Mammary epithelial cell (primary cell): ENCODE measurements at places on chromosomes 1 and 21. TPM values are rescaled to one million over a fixed set of nuclear protein-coding genes. Genes with fewer than 3 reads are reported as not detected.
A peak's percentile ranks its signal among the peaks of the same experiment; 100 is the strongest.

DNA sequence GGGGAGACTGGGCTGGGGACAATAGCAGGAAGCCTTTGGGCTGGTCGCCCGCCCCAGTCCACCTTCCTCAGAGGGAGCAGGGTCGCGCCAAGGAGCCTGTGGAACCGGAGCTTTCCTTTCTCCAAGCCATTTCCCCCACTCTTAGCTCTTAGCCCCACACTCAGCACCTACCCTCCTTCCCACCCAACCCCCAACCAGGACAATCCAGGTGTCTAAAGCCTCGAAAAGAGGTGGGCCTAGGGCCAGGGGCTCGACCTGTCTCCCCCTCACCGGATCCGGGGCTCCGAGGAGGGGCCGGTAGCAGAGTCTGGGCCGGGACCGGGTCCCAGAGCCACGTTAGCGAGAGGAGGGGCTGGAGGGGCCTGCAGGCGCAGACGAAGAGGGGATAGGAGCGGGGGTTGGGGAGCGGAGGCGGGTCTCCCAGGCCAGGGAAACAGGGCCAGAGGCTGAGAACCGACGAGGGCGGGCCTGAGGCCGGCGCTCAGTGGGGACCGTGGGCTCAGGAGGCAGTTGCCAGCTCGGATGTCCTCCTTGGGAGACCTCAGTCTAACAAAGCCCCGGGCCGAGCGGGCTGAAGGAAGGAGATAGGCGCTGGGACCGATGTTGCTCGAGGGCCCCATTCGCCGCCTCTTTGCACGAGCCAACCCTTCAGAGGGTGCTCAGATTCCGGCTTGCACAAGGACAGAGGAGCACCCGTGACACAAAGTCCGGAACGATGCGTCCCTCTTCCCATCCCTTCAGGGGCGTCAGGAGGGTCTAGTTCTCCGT is 943 bp downstream of the SEMA6C start:
- no peak for DNase-seq

GRCh38 chr1:29835406-29835805 is 599.1 kb downstream of the PTPRU start:
- DNase-seq = no peak

DNA sequence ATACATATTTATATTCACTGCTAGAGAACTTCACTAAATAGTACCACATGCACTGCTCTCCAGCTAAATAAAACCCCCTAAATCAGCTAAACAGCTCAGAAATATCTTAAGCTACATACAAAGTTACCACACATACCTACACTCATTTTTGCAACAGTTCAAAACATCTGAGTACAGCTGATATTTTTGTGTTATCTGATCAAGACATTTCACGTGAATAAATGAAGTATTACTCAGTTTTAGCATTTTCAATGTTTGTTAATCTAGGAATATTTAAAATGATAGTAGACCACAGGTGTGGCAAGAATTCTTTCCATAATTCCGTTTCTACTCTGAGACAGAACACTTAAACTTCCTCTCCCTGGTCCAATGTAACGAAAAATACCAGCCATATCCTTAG is 20.8 kb downstream of the EVI5 start:
- no peak for DNase-seq

- no peak for DNase-seq
Observed at GRCh38 chr21:36232641-36233040, 76.0 kb downstream of the DOP1B start.

- no peak for DNase-seq
Observed at GRCh38 chr1:237471956-237472355, 418.8 kb downstream of the ZP4 start.

DNA sequence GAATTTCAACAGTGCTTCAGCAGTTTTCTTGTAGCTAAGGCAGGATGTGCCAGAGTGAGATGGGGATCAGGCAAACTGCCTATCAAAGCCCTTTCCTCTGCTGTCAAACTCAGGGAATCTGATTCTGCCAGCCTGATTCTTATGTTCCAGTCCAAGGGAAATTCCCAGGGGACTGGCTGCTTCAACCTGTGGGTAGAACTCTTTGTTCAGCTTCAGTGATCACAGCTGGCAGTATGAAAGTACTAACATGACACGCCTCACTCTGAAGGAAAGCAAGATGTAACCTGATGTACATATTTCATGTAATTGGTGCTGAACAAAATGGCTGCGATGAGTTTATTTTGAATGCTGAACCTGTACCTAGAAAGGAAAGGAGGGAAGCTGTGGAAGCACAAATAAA is 40.1 kb upstream of the SLC5A9 start:
- peak; percentile 80 for DNase-seq

DNA sequence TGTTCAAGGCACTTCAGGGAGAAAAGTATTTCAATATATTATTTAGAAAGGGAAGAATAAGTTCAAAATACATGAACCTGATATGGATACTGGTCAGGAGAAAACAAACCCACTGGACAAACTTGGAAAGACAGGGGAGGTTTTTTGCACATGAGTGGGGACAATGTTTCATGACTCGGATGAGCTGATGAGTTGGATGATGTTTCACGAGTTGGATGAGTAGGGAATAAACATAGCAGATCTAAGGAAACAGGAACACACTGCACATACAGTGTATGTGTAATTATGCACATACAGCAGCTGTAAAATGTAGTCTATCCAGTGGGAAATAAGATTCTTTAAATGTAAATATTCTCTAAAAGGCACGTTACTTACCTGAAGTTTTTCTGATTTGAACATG is 682.9 kb upstream of the ADAMTS5 start:
- peak; percentile 40 for DNase-seq

GRCh38 chr1:211420389-211420788 is 71.6 kb downstream of the RD3 start:
- peak; percentile 17 for DNase-seq

DNA sequence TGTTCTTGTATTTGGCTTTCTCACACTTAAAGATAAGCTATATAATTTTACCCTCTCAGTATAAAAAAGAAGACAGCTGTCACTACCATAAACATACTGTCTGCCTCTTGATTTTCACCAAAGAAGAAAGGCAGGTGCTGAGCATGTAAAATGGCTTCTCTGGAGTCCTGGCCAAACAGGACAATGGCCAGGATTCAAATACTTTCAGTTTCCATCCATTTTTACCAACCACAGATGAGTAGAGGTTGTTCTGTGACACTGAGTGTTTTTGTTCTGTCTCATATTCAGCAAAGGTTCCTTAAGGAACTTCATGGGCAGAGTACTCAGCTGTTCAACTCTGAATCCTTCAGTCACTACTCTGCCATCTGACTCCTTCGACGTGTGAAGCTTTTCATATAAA is 29.4 kb upstream of the RAB3GAP2 start:
- DNase-seq = no peak

- DNase-seq = peak; percentile 9
Observed at GRCh38 chr21:20999659-21000058, 1.4 kb downstream of the NCAM2 start.

GRCh38 chr1:151944857-151945575 is 35.7 kb upstream of the THEM4 start:
- no peak for DNase-seq

- no peak for DNase-seq
Observed at GRCh38 chr1:56933161-56933560, 32.7 kb downstream of the C8B start.

- no peak for DNase-seq
Observed at GRCh38 chr1:159066108-159066507, 10.5 kb downstream of the AIM2 start.

- DNase-seq = no peak
Observed at GRCh38 chr1:199310708-199311107, 671.9 kb downstream of the PTPRC start.

DNA sequence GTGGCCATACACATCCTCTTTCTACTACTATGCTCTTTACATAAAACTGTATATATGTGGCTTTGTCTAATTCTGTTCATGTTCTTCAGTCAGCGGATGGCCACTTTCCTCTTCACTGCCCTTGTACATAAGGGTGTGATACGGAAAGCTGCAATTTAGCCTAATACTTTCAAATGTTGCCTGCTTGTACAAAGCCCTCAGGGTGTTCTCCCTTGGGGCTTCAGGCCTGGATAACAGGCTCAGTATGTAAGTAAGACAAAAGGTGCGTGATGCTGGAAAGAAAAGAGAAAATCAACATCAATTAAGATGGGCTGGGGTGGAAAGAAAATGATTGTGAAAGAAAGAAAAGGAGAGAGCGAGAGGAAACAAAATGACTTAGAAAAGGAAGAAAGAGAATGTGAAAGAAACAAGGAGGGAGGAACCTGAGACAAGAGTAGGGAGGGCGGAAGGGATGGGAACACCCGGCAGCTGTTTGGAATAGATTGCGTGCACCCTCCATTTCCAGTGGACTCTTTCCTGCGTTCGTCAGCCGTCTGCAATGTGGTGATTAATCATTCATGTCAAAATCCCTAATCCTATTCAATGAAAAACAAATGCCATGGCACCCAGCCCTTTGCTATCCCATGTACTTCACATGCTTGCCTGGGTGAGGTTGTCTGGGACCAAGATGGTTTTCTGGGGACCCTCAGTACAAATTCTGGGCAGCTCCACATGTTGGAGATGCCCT is 553.6 kb downstream of the NUF2 start:
- DNase-seq = no peak

DNA sequence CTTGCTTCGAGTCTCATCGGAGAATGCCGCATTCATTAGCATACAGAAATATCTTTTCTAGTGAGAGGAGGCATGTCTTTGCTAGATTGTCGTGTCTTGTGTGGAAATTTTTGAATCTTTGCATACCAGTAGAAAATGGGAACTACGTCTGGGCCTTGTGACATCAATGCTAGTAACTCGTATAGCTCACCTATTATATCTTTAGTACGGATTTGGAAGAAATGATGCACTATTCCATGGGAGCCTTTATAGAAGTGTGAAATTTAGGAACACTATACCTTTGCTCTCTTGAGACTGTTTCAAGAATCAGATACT is 835 bp downstream of the UHMK1 start:
- peak; percentile 8 for DNase-seq

DNA sequence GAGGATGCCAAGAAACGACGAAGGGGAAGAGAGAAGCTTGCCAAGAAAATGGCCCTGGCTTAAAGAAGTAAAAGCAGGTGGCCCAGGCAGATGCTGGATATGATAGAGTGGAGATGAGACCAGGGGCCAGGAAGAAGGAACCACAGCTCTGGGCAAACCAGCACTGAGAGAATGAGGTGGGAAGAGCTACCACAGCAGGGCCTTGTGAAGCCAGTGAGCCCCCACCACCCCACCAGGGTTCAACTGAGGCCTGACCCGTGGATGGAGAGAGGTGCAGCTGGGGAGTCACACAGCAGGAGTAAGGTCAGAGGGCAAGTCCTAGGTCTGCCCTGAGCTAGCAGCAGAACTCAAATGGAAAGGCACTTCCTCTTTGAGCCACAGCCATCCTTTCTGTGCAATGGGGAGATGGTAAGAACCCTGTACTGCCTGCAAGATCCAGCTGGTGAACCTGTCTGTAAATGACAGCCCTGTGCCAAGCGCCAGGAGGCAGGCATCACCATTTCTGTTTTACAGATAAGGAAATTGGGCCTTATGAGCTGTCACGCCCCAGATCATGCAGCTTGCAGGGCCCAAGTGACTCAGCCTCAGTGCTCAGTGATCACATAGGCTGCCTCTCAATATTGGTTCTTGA is 8.5 kb downstream of the SH3BGRL3 start:
- no peak for DNase-seq

DNA sequence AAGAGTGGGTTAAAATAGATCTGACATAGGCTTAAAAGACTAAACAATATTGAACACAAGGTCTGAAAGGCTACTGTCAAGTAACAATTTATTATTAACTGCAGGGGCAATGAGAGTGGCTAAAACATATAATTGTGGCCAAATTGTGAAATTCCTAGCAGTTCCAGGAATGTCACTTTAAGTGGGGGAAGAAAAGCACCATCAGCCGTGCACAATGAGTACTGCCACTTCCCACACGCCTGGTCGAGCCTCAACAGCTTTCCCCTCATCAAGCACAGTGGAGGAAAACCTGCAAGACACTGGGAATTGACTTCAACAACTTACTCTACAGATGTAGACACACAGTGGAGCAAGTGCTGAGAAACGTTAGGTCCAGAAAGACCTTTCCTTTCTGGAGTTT is 16.4 kb downstream of the TFB2M start:
- no peak for DNase-seq

DNA sequence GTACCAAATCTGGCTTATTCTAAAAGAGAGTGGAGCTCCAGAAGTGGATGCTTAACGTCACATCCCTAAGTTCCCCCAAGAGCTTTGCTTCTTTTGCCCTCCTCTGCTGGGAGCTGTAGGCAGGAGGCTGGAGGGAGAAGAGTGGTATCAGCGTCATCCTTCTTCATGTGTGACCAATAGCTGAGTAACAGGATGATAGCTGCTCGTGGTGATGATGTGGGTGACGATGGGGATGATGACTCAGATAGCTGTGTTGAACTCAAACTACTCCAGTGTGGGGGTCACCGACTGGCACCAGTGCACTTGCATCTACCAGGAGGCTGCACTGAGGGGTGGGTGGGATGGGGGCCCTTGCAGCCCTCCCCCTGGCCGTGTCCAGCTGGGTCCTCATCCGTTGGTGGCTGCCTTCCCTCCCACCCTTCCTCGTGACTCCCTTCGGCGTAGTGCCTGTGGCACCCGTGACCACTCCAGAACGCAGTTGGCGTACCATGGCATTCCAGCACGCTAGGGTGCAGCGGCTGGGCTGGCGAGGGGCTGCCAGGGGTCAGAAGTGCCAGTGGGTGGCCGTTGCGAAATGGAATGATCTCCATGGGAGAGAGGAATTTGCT is 1.1 kb downstream of the IGFN1 start:
- DNase-seq = peak; percentile 92

HCRTR1 gene
- not detected for polyA plus RNA-seq

MARK1 gene
- 5.0 TPM for polyA plus RNA-seq

CSF3R gene
- polyA plus RNA-seq = not detected

SLC41A1 gene
- polyA plus RNA-seq = 36.3 TPM

LINGO4 gene
- not detected for polyA plus RNA-seq
